ENCODE measurements at places on chromosomes 6 and 20. TPM values are rescaled to one million over a fixed set of nuclear protein-coding genes. Genes with fewer than 3 reads are reported as not detected.

GRCh38 chr20:57880571-57880892 is 170.7 kb upstream of the PMEPA1 start:
- DNase-seq = no peak
- no peaks in the 10 kb centered on the region for H3K36me3 ChIP-seq
- no peak overlapping the region for H3K4me3 ChIP-seq
- H3K4me1 ChIP-seq = no peaks in the 10 kb centered on the region

Gene RTN4IP1
- 9.2 TPM for polyA plus RNA-seq

GRCh38 chr6:163986313-163986712 is 571.8 kb downstream of the QKI start:
- no peaks in the 10 kb centered on the region for H3K4me1 ChIP-seq
- DNase-seq = peak; percentile 76
- H3K4me3 ChIP-seq = no peak overlapping the region
- no peaks in the 10 kb centered on the region for H3K27me3 ChIP-seq
- H3K27ac ChIP-seq = no peak overlapping the region

- H3K36me3 ChIP-seq = peaks cover 9% of the 10 kb centered on the region
- no peak overlapping the region for H3K4me3 ChIP-seq
- no peaks in the 10 kb centered on the region for H3K27me3 ChIP-seq
Measured at GRCh38 chr20:34543463-34544056, 15.0 kb upstream of the MAP1LC3A start.

- peak overlapping the region; percentile 97 for H3K27ac ChIP-seq
- peaks cover 5% of the 10 kb centered on the region for H3K4me1 ChIP-seq
- no peaks in the 10 kb centered on the region for H3K27me3 ChIP-seq
- H3K4me3 ChIP-seq = peak overlapping the region; percentile 59
Measured at GRCh38 chr6:26020329-26021000, 57.9 kb downstream of the TRIM38 start.

DNA sequence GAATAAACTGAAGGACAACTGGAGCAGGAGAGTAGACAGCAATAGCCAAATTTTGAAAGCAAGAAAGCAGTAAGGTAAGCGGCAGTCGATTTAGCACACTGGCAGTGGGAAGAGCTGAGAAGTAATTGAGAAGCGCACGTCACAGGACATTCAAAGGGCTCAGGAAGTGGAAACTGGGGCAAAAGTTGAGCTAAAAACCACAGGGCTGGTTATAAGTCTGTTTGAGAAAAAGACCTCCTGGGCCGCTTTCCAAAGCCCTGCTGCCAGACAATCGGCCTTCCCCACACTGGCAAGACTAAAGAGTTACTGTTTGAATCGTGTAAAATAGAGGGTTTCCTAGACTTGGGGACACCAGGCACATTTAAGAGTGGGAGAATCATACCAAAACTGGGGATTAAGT is 161.4 kb downstream of the DNAH8 start:
- no peak overlapping the region for H3K27ac ChIP-seq
- no peaks in the 10 kb centered on the region for H3K27me3 ChIP-seq
- H3K36me3 ChIP-seq = no peaks in the 10 kb centered on the region
- no peak for DNase-seq
- H3K4me1 ChIP-seq = no peaks in the 10 kb centered on the region

DNA sequence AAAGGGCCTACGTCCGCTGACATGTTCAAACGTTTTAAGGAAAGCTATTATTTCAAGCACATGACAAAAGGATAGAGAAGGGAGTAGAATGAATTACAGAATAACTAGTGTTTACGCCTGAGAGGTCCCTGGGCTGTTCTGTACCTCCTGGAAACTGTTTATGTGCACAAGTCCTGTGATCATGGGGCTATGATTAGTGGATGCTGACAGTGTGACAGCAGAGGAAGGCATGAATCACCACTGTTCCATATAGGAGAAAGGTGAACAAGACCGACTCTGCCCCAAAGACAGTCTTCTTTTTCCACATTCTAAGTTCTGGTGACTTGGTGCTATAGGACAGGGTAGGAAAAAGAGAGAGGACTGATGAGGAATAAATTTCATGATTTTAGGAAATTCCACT is 249.2 kb upstream of the PRDM1 start:
- no peak for DNase-seq
- H3K27me3 ChIP-seq = no peaks in the 10 kb centered on the region
- H3K36me3 ChIP-seq = no peaks in the 10 kb centered on the region
- H3K4me3 ChIP-seq = no peak overlapping the region

DNA sequence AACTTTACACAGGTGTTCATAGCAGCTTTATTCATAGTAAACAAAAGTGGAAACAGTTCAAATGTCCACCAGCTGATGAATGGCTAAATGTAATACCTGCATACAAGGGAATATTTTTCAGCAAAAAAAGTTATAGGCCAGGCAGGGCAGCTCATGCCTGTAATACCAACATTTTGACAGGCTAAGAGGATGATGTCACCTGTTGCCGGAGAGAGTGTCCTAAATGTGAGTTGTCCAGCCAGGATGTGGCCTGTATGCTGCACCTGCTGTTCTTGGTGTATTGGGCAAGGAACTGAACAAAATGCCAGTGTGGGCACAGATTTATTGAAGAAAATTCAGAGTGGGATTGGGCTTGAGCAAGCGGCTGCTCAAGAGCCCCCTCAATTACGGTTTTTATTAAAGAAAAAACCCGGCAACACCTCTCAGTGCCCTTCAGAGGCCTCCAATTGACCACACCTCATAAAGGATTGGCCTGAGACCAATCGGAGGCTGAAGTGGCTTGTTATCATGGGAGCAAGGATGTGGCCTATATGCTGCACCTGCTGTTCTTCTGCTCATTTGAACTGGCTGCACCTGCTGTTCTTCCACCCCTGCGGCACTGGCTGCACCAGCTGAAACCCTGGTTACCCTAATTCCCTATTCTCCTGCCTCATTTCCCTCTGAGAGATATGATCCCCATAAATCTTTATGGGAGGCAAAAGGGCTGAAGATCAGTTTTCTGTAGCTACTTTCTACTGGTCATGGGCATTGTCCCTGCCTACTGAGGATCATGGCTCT is 164.3 kb upstream of the PROKR2 start:
- H3K27ac ChIP-seq = no peak overlapping the region
- H3K4me3 ChIP-seq = no peak overlapping the region
- no peak for DNase-seq

DNA sequence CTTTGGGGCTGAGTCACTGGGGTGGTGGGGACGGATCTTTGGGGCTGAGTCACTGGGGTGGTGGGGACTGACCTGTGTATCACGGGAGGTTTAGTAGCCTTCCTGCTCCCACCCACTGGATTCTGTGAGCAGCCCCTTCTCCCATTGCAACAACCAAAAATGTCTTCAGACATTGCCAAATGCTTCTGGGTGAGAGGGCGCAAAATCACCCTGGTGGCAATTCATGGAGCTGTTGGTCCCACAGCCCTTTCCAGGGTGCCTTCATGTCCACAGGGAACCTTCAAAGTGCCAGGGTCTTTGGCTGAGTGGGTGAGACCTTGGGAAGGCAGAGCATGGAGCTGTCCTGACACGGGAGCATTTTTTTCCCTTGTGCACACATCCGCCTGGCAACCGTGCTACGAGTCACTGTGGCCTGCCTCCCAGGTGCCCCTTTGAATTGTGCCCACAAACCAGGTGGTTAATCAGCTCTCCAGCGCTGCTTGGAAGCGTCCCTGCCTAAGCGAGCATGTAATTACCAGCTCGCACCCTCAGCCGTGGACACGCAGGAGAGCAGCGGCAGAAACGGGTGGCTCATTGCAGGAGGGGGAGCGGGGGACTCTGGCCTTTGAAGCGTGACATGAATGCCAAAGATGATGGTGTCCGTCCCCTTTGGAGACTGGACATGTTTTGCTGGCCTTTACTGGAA is 27.4 kb upstream of the APCDD1L start:
- H3K4me3 ChIP-seq = no peak overlapping the region
- H3K36me3 ChIP-seq = no peaks in the 10 kb centered on the region
- no peaks in the 10 kb centered on the region for H3K4me1 ChIP-seq
- DNase-seq = no peak
- H3K27me3 ChIP-seq = no peaks in the 10 kb centered on the region
- no peak overlapping the region for H3K27ac ChIP-seq

DNA sequence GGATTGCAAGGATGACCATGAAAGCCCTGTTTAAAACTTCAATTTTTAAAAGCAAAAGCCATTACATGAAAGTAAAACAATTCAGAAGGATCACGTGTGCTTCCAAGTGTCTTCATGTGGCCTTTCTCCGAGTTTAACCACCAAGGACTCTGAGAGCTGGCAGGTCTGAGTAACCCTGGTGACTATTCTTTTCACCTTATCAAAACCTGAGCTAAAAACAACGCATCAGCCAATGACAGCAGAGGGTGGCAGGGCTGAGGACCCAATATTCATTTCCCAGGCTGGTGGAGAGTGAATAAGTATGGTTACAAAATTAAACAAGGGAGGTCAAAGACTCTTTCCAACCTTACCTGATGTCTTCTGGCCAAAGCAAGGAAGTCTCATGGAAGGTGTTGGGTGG is 46.7 kb downstream of the DNAAF9 start:
- DNase-seq = no peak
- no peaks in the 10 kb centered on the region for H3K4me1 ChIP-seq
- H3K4me3 ChIP-seq = no peak overlapping the region
- no peaks in the 10 kb centered on the region for H3K36me3 ChIP-seq
- no peaks in the 10 kb centered on the region for H3K27me3 ChIP-seq
- H3K27ac ChIP-seq = no peak overlapping the region

Data from fibroblast of lung (primary cell).